ENCODE measurements at places on chromosomes 7 and 10.

DNA sequence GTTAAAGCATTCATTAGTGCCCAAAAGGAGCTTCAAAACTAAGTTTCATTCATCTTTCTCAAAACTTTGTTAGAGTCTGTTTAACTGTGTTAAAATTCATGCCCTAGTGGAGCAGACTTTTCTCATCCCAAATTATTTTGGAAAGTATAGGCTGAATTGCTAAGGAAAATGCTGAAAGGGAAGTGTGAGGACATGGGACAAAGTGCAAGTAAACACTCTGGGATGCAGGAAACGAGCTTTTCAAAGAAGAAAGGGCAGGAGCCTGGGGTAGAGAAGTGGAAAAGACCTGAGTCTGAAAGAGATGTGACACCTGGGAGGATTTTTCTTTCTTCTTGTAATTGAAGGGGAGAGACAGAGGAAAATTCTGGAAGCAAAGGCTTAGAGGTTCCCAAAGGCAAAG is 93.1 kb upstream of the ANKRD1 start:
- no peak for DNase-seq

- DNase-seq: no peak
Measured at GRCh38 chr7:42543953-42544352, 306.9 kb upstream of the GLI3 start.

DNA sequence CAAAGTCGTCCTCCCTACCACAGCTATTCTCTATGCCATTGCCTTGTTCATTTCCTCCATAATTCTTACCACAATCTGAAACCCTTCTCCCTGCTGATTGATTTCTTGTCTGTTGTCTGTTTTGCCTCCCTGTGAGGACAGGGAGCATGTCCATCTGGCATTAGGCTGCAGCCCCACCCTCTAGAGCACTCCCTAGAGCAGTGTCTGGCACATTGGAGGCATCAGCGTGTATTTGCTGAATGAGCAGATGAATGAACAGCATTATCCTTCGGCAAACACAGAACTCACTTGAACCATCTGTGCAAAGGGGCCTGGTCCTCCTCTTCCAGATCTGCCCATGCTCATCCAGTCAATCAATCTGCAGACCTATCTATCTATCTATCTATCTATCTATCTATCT is 5.1 kb upstream of the DMBT1 start:
- no peak for DNase-seq

DNA sequence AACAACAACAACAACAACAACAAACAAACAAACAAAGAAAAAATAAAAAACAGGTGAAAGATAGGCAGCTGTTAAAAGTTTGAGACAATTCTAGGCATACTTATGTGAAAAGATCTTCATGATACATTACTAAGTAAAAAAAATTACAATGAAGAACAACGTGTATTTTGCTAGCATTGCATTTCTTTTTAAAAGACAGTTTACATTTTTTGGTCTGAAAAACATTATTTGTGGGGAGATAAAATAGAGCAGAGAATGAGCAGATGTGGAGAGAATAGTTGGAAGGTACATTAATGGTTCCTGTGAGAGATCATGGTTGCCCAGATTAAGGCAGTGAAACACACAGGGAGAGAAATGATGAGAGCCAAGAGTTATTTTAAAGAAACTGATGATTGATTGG is 210.2 kb upstream of the MKLN1 start:
- no peak for DNase-seq

GRCh38 chr10:114548662-114549061 is 109.4 kb downstream of the ABLIM1 start:
- DNase-seq: peak; percentile 36

DNA sequence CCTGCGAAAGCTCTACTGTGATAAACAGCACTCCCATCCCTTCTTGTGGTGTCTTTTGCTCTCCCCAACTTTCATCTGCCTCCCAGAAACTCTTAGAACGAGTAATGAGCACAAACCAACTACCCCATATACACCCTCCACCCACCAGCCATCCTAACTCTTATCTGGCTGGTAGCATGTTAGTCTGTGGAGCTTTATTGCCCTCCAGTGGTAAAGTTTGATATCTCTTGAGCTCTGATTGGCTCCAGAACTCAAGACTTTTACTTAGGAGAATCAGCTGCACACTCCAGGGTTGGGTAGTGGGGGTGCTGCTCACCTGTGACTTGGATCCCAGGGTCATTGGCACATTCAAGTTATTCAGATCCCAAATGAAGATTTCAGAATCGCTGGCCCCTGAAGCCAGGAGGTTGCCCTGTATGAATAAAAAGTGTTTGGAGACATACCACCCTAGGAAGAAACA is 10.9 kb downstream of the SEC31B start:
- peak; percentile 58 for DNase-seq

- DNase-seq: no peak
Measured at GRCh38 chr10:118961436-118961835, 68.1 kb upstream of the NANOS1 start.

- DNase-seq: no peak
Measured at GRCh38 chr7:127592550-127592949, 986 bp upstream of the FSCN3 start.

DNA sequence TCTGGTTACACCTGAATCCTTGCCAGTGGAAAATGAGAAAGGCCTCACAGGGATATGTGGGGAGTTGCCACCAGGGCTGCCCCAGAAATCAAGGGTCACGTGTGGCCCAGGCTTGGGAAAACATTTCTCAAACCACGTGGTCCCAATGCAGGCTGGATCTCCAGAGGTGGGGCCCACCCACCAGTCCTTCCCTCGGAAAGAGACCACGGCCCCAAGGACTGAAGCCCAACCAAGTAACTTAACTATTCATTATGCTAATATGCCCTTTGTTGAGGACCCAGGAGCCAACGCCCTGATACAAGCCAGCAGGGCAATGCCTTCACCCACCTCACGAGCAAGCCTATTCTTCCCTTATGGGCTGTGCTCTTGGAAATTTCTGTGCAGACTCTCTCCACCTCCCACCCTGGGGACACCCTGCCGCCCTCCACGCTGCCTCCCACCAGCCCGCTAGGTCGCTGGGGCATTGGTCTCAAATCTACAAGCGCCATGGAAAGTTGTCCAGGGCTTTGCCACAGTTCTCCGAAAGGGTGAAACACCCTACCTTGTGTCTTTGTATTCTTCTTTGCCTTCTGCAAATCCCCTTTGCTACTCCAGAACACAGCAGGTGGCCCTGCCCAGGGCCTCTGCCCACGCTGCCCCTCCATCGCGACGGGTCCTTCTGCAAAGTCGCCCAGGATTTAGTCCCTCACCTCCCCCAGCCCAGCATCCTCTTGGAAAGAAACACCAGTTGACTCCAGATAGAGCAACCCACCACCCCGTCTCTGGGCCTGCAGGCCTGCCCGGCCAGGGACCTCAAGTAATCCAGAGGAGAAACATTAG is 8.8 kb downstream of the TNS3 start:
- no peak for DNase-seq

GRCh38 chr7:133118261-133118660 is 36.4 kb upstream of the CHCHD3 start:
- no peak for DNase-seq

- no peak for DNase-seq
Measured at GRCh38 chr7:75534727-75535307, 42.7 kb downstream of the SPDYE5 start.

DNA sequence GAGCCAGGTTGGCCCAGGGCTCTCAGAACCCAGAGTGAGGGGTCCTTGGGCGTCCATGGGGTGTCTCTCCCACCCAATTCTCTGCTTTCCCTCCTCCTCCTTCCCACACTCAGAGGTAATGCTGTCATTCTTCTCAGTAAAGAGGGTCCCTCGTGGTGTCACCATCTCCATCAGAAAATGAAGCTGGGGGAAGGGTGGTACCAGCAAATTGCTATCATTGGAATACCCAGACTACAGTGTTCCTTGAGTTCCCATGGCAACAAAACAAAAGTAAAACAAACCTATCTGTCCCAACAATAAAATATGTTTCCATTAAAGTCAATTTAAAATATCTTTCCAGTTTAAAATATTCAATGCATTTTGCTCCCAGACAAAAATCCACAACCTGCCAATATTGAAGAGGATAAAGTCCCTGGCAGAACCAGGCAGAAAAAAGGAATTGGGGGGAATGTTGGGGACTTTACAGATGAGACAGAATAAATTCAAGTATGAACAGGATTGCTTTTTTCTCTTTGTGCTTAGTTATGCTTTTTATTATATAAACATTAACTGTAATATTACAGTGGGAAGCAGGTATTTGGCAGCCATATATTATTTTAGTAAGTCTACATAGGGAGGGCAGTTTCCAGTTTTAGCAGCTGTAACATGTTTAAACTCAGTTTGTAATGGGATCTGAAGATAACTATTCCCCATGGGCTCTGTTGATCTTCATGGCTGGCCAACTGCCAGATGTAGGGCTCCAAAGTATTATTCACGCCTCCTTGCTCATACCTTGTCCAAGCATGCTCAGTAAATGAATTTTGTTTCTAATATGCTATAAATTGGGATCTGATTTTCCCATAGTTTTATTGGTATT is 182.1 kb downstream of the ARID5B start:
- DNase-seq: no peak

DNA sequence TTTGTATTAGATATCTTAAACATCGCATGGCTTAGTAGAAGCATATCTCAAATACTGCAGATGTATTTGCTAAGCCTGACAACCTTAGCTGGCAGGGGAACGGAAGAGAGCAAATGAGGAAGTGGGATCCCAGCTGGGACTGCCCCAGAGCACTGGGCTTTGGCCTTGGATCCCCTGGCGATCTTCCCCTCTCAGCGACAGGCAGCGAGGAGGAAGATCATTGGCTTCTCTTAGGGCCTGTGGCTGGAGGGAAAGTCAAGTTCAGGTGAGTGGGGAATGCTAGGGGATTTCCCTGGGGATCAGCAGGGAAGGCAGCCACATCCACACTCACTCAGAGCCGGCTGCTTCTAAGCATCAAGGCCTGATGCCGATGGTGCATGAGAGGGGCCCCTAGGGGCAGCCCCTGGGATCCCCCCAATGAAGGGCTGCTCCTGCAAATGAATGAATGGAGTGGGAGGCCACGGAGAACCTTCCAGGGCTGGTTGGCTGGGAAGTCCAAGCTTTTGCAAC is 42.0 kb downstream of the LYZL2 start:
- no peak for DNase-seq

DNA sequence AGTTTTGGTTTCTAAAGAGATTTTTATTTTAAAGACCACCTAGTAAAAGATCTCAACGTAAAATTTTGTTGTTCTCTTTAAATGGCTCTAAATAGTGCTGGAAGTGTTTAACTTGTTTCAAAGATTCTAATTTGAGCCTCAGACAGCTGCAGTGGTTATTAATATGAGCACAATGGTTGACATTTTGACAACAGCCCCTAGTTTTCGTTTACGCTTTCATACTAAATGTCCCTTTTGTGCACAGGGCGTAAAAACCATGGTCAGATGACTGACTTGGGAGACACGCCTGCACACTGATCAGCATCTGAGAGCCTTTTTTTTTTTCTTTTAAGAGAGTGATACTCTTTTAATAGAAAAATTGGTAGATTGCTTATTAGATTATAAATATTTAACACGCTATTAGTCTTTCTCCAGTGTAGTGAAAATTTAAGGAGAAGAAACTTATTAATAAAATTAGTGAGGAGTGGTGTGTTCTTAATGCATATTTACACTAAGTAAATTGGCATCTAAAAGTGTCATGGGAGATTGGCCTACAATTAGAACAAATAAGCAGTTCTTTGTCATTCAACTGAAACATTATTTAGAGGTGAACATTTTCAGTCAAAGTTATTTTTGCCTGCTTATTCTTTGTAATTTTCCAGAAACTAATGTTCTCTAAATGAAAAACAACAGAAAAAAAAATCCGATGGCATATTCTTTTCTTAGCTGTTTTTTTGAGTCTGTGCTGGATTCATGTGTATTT is 182.8 kb upstream of the PHYHIPL start:
- no peak for DNase-seq

- no peak for DNase-seq
Measured at GRCh38 chr7:144622745-144623144, 213.1 kb downstream of the TPK1 start.

DNA sequence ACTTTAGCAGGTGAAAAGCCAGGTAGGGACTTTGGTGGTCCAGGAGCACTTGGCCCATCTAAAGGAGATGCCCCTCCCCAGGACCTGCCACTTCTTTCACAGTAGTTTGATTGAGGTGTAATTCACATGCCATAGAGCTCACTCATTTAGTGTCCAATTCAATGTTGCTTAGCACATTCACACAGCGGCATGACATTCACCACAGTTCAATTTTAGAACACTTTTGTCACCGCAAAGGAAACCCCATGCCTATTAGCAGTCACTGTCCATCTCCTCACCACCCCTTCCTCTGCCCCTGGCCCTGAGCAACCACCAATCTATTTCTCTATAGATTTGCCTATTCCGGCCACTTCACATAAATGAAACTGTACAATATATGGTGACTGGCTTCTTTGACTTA is 211.6 kb upstream of the ZMIZ1 start:
- DNase-seq: no peak

- DNase-seq: no peak
Measured at GRCh38 chr7:156397249-156397648, 243.3 kb upstream of the RNF32 start.

- no peak for DNase-seq
Measured at GRCh38 chr10:129745186-129745750, 218.8 kb downstream of the EBF3 start.

DNA sequence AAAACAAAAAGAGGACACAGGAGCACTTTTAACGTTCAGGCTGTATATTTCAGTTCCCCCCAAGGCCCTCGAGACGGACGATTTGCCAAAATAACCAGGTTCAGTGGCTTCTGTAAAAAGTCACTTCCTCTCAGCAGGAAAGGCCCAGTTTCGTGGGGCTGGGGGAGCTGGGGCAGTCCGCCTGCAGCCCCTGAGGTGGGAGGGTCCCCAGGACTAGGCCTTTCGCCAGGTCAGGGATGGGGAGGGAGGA is 28.8 kb downstream of the WDR86 start:
- no peak for DNase-seq

- no peak for DNase-seq
Measured at GRCh38 chr7:30390736-30391636, 87.6 kb downstream of the NOD1 start.

GRCh38 chr10:21990449-21990848 is 13.1 kb downstream of the DNAJC1 start:
- DNase-seq: no peak

GRCh38 chr10:70599791-70600190 is 2.8 kb downstream of the PRF1 start:
- DNase-seq: no peak

DNA sequence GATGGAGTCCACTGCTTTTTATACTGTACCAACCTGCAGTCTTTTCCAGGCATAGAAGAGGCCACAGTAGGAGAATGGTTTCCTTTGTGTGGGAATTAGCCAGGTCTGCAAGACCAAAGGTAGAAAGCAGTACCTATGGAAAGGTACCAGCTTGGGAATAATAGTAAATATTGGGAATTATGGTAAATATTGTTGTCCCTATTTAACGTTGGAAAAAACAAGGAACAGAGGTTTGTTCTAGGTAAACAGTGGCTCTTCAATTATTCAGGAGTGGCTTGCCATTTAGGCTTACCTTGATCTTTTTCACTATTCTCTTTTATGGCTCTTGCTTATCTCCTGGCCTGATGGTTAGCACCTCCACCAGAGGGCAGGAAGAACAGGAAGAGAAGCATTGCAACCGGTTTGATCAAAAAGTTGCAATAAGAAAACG is 43.9 kb upstream of the GSAP start:
- DNase-seq: peak; percentile 51

GRCh38 chr10:16989826-16990293 is 139.8 kb downstream of the CUBN start:
- no peak for DNase-seq
